ENCODE measurements at places on chromosomes 16 and 17.

DNA sequence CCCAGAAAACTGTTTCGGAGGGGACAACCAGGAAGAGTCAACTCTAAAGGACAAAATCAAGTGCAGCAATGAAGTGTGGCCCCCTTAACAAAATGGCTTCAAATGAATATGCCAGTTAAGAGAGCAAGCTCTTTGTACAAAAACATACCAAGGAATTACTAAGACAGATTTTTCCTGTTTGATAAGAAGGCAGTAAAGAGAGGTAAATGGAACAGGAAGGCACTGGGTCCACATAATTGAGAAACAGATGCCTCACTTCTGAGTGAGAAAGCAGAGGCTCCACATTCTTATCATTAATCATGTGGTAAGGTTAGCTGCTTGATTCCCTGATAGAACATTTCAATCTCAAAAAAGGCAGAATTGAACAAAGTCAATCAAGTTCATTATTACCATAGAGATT, 44.9 kb downstream of the MBTD1 start:
- no peak for DNase-seq

DNA sequence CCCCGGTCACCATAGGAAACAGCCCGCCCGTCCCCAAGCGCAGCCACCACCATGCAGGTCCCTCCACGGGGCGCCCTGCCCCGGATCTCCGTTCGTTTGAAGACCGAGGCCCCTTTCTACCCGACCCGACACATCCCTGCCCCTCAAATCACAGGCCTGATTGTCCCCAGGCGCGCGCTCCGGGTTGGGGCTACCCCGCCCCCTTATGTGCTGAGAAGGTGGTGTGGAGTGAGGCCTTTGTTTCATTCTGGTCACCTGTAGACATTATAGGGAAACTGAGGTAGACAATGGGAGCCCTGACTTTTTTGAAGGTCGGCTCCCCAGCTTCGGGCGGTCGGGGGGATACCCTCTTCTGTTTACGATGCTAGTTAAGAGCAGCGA, 763 bp upstream of the ACTG1 start:
- no peak for DNase-seq

- no peak for DNase-seq
Observed at GRCh38 chr16:57624806-57625500, 3.5 kb upstream of the ADGRG1 start.

- no peak for DNase-seq
Observed at GRCh38 chr16:73021866-73022495, 25.9 kb downstream of the ZFHX3 start.

DNA sequence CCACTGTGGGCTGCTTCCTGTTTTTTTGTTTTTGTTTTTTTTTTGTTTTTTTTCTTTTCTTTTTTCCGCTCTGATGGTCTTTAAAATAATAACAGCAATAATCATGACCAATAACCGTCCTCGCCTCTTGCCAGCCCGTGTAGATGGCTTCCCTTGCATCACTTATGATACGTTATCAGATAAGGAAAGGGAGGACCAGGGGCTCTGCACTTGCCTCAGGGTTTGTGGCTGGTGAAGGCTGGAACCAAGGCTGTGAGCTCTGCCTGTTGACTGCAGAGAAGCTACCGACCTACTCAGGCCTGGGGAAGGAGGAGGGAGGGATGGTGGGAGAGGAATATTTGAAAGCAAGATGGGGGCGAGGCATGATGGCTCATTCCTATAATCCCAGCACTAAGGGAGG, 114.0 kb upstream of the SDK2 start:
- DNase-seq, result no peak

- no peak for DNase-seq
Observed at GRCh38 chr17:75854101-75854748, 910 bp downstream of the WBP2 start.

DNA sequence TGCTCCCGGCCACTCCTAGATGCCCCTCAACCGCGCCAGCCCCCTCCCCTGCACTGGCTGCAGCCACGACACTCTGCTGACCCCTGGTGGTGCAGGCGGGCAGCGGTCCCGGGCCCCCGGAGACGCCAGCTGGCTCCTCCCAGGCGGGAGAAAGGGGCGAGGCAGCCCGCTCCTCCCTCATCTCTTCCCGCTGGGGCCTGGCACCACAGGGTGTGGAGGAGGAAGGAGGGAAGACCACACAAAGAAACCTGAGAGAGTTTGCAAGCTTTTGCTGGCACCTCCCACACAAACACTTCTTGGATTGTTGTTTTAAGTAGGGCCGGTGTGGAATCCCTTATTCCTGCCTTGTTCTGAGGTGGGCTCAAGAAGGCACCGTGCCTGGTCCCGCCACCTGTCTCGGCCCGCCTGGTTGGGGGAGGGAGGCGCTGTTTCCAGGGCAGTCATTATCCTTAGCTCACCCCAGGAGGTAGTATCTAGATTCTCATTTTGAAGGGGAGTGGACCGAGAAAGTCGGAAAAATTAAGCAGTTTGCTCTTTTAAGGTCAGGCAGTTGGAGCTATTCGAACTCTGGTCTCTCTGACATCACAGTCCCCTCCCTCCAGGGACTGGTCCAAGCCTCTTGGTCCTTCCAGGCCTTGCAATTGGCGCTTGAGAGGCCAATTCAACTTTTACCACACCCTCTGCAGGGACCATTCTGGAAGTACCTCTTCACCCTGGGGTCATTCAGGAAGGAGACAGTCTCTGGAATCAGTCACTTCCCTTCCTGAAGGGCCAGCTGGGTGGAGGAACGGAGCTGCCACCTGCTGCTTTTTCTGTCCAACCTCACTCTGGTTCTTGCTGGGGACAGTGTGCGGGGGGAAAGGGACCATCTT, 959 bp upstream of the ANKRD13B start:
- DNase-seq, result no peak

- DNase-seq, result no peak
Observed at GRCh38 chr16:57987441-57988177, 12.9 kb downstream of the ZNF319 start.

DNA sequence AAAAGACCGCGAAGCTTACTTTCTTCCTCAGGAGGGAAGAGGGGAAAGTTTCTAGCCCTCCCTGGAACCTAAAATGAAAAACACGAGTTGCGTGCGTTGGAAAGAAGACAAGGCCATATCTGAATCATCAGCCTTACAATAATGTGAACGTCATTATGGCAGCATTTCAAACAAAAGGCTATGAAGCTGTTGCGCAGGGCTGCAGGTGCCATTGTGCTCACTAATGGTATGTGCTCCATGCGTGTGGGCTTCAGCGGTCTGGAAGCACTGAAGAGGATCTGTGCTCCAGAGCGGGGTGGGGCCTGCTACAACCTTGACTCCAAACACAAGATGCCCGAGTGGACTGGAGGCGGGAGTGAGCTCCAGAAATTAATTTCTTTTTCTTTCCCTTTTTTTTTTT, 12.1 kb upstream of the CYB5B start:
- DNase-seq, result no peak

GRCh38 chr17:1181753-1182137, 2.0 kb upstream of the ABR start:
- DNase-seq, result no peak

DNA sequence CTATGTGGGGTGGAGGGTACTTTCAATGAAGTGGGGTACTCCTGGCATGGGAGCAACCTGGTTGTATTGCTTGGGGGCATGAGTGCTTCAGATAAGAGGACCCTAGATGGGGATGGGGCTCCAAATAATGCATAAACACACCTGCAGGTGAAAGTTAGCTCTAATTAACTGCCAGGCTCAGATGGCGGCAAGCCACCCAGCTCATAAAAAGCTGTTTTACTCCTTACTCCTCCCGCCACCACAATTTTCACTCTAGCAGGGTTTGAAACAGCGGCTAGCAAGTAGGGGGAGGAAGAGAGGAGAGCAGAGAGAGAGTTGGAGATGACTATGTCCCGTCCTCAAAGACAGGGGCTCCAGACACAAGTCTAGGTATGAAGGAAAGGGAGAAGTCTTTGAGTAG, 117.7 kb upstream of the WSCD1 start:
- DNase-seq, result no peak

DNA sequence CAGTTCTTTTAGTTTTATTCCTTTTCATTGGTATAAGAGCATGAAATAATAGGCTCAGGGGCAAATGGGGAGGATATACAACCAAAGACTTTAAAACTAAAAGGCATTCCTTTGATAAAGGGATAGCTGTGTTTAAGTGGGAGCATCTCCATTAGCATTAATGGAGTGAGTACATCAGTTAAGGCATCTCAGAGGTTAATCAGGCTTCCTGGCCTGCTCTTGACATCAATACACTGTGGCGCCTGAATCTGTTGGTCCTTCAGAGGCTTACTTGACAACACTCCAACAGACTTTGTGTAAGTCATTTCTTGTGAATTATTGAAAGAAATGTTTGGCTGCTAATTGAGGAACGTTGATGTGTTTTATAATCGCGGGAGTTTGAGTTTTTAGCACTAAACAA, 230.7 kb downstream of the BCAS3 start:
- DNase-seq, result no peak

GRCh38 chr17:78130437-78131101, at the start of gene TMC8:
TSS of gene TMC8 (plus strand) at chr17:78130771. CDS start at chr17:78131589, 818 bp downstream.
- DNase-seq, result no peak

- DNase-seq, result no peak
Observed at GRCh38 chr16:58306327-58306726, 11.5 kb upstream of the PRSS54 start.

DNA sequence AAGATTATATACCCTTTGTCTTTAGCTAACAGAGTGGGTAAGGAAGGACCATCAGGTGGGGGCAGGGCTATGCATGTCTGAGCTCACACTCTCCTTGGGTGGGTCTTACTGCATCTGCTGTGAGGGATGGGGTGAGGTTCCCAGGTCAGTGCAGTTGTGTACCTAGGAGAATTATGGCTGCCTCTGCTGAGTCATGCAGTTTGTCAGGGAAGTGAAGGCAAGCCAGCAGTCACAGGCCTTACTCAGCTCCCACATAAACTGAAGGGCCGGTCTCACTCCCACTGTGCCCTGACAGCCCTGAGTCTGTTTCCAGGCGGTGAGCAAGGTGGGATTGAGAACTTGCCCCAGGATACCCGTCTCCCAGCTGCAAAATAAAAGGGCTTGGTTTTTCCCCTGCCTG, 328.6 kb downstream of the MAP2K6 start:
- DNase-seq, result no peak

DNA sequence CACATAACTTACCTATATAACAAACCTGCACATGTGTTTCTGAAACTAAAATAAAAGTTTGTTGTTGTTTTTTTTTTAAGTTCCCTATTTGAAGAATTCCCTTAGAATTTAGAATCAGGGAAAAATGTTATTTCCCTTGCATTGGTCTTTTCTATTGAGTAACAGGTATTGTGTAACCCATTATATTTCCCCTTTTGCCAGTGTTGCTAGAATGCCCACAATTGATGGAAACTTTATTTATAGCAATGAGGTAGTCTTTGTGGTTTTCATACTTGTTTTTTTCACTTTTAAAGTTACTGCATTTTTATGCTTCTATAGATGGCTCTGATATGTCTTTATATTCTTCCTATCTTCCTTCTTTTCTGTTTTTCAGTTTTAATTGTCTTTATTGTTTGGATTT, 3.9 kb downstream of the NLRP1 start:
- no peak for DNase-seq

DNA sequence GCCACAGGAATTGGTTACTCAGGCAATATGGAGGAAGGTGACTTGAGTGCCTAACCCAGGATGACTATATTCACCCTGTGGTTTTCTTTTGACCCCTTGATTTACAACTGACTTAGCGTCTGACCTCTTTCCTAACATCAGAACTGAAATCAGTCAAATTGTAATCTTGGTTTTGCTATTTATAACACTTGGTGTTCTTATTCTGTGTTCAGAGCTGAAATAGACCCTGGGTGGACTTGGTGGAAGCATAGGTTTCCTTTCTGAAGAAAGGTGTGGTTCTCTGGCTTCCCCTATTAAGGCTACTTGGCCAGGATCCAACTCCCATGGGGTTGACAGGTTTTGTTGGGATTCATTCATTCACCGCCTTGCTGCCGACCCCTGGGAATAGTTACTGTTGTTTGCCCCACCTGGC, 80.8 kb downstream of the CLEC16A start:
- DNase-seq, result no peak

GRCh38 chr17:82258555-82258954, 14.9 kb downstream of the CSNK1D start:
- DNase-seq, result no peak

DNA sequence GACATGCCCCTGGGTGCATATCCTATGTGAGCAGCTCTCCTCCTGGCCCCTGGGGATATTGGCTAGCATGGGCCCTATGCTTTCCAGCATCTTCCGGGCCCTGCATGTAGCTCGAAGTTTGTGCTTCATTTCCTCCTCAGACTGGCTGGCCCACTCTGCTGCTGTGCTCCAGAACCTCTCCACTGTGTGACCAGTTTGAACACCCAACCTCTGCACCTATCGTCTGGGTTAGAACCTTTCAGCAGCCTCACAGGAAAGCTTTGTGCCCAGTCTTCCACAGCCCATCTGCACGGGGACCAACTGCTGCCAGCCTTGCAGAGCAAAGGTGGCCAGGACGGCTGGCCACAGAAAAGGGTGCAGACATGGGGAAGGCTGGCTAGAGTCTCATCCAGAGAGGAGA, 10.2 kb upstream of the CLEC18B start:
- DNase-seq, result no peak

DNA sequence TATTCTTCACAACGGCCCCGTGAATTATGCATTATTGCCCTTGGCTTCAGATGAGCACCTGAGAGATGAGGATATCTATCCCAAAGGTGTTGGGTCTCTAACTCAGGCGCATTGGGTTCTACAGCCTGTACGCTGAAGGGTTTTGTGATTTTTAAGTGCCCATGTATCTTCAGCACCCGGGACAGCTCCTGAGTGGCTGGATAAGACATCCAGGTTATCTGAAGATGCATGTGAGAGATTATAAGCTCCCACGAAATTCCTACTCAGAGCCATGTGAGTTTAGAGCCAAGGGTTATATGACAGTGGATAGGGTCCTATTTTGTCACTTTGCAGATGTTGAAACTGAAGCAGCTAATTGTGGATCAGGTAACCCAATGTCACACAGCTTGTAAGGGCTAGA, 612.3 kb upstream of the EEF2KMT start:
- DNase-seq, result no peak

DNA sequence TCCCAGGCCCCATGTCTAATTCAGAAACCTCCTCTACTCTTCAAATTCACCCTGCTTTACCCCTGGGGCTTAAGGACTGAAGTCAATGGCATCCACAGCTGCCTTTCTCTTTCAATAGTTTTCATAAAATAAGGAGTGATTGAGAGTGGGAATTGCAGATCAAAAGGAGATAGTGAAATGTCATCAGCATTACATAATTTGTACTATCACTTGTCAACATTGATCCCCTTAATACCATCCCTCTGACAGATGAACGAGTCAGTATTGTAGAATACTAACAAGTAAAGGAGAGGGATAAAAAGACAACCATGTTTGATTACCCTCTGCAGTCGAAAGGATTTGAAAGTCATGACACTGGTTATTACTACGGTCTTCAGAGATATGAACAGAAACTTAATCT, 212.4 kb downstream of the TMEM114 start:
- DNase-seq, result no peak

DNA sequence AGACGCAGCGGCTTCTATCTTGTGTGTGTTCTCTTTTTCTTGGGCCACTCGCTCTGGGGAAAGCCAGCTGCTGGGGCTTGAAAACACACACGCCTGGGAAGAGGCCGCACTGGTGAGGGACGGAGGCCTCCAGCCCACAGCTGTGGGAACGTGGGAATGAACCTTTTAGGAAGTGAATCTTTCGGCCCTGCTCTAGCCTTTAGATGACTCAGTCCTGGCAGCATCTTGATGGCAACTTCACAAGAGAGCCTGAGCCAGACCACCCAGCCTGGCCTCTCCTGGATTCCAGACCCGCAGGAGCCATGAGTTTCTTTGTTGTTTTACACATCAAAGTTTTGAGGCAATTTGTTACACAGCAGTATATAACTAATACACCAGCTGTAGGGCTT, 2.2 kb upstream of the PDPK1 start:
- no peak for DNase-seq

Data from stimulated activated CD8-positive, alpha-beta memory T cell treated with anti-CD3 and anti-CD28 coated beads, Interleukin-15, amount 100 ng/mL, for 4 hours (primary cell).